Right lung (tissue), 10 donors: ENCODE measurements at places on chromosomes 16 and 17.
A peak's percentile ranks its signal among the peaks of the same experiment; 100 is the strongest.

- DNase-seq = no peak
Observed at GRCh38 chr16:89152831-89153700, 18.5 kb upstream of the CDH15 start.

DNA sequence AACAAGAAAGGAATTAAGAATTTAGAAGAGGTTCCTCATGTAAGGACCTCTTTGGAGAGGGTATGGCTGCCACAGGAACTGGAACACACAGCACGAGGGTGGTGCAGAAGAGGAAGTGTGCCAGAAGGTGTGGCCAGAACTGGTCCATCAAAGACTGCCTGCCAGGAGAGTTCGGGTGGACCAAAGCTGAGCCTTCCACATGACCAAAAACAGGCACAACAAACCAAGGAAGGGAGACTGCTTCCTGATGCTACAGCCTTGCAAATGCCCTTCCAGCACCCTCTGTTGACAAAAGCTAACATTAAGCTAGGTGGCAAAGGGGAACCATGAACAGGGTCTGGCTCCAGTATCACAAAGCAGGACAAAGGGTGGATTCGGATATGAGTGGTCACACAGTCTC, 125.8 kb upstream of the TMEM97 start:
- DNase-seq = no peak

DNA sequence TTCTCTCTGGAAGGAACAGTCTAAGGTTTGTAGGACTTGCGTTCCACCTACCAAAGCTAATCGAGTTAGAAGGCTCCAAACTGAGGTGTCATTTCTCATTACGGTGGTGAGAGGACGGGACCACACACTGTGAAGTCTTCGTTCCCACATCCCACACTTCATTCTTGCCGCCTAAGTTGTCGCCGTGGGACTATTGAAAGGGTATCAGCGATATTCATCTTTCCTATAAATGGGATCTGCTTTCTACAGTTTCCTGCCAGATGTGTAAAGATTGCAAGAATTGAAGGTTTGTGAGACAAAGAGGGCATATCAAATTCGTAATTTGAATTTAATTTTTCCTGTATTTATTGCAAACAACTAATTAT, 608 bp upstream of the TRIM37 start:
- no peak for DNase-seq

DNA sequence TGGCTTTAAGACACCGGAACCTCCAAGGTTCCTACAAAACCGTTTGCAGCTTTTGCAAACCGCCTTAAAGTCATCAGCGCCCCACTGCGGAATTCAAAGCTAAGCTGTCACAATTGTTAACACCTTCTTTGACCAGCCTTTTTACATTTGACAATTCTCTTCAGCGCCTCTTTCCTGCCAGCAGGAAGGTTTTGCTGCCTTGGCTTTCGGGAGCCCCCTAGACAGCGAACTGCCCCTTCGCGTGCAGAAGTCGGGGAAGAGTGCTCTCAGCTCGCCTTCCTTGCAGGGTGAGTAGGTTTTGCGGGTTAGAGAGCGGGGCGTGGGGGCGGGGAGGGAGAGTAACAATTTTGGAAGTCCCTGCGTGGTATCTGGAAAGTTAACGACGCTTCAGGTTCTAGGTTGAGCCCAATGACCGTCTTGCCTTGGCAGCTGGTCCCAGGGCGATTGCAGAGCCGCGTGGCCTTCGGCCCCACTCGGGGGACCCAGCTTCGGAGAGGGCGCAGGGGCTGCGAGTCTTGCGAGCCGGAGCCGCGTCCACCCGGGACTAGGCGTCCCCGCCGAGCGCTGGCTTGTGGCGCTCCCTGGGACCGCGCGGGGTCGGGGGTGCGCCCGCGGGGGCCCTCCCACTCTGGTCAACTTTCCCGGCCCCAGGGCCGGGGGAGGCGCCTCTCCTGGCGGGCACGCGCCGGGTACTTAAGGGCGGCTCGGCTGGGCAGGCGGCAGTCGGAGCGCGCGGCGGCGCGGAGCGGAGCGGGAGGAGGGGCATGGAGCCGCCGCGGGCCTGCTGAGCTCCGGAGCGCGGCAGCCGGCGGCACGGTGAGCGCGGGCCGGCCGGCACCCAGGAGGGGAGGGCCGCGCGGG, at the start of gene HAS3:
TSS of gene HAS3 (plus strand) at position 153 of the 861 bp plus-strand sequence. CDS start 3,743 bp downstream, outside the sequence.
- DNase-seq = no peak

DNA sequence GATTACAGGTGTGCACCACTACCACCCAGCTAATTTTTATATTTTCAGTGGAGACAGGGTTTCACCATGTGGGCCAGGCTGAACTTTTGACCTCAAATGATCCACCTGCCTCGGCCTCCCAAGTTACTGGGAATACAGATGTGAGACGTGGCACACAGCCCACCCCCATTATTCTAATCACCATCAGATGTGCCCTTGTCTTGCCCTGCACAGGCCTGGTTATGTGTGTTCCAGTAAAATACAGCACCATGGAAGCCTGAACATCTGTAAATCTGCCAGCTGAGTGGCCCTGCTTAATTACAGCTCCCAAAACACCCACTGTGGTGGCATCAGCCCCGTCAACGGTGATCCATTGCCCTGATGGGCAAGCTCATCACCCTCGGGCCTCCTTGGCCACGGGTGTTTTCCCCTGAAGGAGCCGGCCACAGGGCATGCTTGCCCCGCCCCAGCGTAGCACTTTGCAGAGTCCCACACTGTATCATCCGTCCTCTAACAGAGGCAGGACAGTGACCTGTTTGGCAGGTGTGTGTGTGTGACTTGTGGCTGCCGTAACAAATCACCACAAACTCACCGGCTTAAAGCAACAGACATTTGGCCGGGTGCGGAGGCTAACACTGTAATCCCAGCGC, 74.5 kb downstream of the RBFOX3 start:
- DNase-seq = no peak

- DNase-seq = no peak
Observed at GRCh38 chr17:73335591-73336407, 24.0 kb upstream of the CDC42EP4 start.

- no peak for DNase-seq
Observed at GRCh38 chr17:1574697-1575471, 12.3 kb upstream of the PITPNA start.

DNA sequence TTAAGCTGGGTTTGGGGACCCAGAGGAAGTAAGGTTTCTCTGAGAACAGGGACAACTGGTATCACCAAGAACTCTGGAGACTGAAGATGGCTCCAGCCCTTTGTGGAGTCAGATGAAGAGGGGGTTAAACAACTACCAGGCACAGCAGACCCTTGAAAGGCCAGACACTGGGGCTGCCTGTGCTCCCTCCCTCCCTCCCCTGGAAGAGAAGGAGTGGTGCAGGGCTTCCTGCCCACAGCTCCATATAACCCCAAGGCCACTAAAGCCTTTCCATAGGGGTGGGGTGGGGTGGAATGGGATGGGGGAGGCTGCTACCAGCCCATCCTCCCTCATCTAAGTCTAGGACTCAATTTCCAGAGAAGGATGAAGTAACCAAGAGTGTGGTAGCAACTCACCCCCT, 66.7 kb downstream of the CCDC182 start:
- DNase-seq = no peak

GRCh38 chr17:80937462-80938381, 53.9 kb upstream of the CHMP6 start:
- no peak for DNase-seq

DNA sequence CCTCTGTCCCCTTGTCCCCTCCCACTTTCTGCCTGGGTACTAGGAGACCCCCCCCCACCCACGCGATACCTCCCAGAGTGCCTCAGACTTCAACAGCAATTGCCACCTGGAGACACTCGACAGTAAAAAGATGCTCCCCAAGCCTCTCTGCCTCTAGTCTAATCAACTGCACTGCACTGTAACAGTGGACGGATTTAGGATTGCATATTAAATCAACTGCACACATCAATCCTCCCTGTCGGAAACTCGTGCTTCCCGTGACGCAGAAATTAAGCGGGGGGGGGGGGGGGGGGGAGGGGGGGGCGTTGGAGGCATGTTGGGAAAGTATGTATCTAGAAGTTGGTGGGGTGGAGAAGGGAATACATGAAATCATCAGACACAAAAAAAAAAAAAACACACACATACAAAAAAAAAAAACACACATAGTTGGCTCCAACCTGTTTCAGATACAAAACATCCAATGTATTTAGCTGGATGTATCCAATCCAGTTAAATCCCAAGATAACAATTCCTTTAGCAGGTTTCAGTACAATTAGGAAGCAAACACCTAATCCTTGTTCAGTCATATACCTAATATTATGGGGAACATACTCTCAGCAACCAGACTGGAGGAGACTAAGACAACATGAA, 29.7 kb downstream of the FAM222B start:
- no peak for DNase-seq

DNA sequence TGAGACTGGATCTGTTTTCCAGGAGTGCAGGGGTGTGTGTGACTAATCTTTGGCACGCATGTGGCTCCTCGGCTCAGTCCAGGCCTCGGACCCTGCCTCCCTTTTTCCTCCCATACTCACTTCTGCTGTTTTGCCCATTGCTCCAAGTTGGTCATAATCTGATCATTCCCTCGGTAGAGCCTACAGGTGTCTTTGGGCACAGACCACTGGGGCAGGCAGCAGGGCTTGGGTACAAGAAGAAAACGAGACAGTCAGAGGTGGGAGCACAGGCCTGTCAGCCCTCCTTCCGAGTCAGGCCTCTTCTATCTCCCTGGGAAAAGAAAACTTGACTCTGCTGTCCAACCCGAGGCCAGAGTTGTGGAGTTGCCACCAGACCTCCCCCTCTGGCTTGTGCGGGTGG, 29.8 kb downstream of the DHX38 start:
- no peak for DNase-seq

- DNase-seq = no peak
Observed at GRCh38 chr17:19018600-19018950, 14.0 kb upstream of the FAM83G start.

DNA sequence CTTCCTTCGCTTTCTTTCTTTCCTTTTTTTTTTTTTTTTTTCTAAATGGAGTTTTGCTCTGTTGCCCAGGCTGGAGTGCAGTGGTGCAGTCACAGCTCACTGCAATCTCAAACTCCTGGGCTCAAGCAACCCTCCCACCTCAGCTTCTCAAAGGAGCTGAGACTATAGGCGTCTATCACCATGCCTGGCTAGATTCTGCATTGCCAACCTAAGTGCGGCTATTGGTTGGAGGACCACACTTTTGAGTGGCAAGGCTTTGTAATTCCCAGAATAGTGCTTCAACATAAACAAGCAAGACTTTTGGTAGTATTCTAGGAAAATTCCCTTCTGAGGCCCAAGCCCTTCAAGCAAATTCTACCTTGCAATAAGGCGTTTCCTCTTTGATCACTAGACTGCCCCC, 107.8 kb downstream of the YPEL2 start:
- DNase-seq = no peak

- no peak for DNase-seq
Observed at GRCh38 chr17:19285213-19285900, 48.2 kb downstream of the EPN2 start.

- no peak for DNase-seq
Observed at GRCh38 chr17:51841669-51842068, 316.8 kb downstream of the CA10 start.

GRCh38 chr16:54402270-54402669, 115.7 kb upstream of the IRX3 start:
- DNase-seq = no peak

GRCh38 chr17:1976000-1976682, 49.0 kb downstream of the RTN4RL1 start:
- DNase-seq = no peak

- DNase-seq = no peak
Observed at GRCh38 chr17:45087504-45087975, 26.4 kb downstream of the NMT1 start.

DNA sequence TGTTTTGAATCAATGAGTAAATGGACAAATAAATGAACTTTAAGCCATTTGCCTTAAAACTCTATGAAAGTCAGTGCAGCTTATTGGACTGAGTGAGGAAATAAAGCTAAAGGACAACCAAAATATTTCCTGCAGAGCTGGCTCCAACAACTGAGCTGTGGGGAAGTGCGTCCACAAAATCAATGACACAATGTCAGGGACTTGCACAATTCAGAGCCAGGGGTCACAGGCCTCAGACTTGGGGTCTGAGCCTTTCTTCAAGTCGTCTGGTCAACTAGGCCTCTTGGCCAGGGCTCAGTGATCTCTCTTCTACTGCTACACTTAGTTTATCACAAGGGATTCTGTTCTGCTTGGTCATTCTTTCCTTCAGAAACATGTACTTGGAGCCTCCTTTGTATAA, 26.2 kb upstream of the RHBDL3 start:
- no peak for DNase-seq

DNA sequence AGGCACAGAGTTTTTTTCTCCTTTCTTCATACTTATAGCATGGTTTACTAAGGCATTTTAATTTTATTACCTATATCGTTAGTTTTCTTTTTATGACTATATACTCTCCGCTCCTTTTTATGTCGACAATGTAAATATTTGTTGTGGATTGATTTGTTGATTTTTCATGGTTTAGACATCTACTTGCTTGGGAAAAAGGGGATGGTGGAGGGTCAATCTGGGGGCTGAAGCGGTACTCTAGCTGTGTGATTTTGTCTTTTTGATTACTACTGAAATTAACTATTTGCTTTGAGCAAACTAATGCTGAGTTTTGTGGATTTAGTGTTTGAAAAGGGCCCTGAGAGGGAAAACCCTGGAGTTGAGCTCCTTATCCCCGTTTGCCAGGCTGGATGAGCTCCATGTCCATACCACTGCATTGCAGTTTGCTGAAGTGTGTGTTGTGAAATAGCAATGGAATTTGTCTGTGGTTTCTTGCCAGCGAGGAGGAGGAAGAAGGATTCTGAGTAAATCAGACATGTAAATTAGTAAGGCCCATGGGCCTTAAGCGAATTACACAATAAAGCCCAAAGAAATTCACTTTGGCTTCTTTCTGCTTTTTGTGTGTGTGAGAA, 72.0 kb downstream of the FTO start:
- peak; percentile 79 for DNase-seq

DNA sequence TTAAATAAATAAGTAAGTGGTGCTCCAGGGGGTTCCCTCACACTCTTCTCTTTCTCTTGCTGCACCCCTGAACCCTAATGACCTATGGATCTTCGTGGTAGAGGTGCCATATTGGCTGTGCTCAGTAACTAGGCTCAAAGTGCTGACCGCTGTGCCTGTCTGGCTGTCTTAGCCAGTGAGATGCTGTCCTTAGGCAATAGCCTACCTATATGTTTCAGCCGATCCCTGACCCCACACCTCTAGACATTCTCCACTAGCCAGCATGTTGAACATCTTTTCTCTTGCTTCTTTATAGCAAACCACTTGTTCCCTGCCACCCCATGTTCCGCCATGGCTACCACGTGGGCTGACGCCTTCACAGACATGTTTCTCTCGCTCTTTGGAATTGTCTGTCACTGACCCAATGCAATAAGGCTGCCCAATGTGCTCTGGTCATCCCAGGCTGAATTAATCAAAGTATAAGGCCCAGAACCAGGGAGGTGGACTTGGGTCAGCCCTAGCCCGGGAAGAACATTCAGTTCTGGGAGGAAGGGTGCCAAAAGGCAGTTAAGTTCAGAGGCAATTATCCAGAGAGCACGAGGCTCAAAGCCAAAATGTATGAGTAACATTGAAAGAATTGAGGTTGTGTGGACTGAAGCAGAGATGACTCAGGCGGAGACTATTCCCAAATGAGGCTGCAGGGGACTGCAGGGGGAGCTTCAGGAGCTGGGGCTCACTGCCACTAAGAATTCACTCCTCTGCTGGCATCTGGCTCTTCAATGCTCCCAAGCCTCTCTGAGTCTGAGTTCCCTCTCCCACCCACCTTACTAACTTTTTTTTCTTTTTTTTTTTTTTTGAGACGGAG, 28.7 kb upstream of the TNRC6A start:
- peak; percentile 20 for DNase-seq

- DNase-seq = no peak
Observed at GRCh38 chr17:50352072-50352692, 6.3 kb downstream of the XYLT2 start.

- DNase-seq = no peak
Observed at GRCh38 chr17:2755891-2756724, 6.7 kb upstream of the CCDC92B start.

- DNase-seq = no peak
Observed at GRCh38 chr16:7381671-7382070, 49.0 kb downstream of the RBFOX1 start.
